Activated naive CD4-positive, alpha-beta T cell treated with anti-CD3 and anti-CD28 coated beads, Interleukin-2, amount 10 ng/mL, durations not matched to agents 7 days and 5 days (primary cell): ENCODE measurements at places on chromosomes 2 and 18.

DNA sequence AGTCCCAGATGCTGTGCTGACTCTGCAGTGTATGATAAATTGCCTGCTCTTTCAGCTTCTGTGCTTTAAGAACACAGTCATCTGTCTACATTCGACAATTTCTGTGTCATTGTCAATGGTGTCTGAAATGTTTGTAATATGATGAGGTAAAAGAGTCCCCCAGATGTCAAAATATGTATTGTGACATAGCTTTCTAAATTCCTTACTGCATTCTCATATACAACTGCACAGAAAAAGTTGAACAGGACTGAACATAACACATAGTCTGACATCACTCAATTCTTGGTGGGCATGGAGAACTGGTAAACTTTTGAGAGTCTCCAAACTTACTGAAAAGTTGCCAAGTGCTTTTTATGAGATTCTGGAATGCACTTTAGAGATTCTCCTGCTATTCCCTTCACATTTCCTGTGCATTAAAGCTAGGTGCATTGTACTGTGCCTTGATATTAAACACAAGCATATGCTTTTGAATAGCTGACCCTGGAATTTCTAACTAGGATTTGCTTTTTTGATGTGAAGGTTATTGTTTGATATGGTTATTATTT is 48.1 kb upstream of the ARHGAP28 start:
- H3K27me3 ChIP-seq: no peaks in the 10 kb centered on the region
- no peaks in the 10 kb centered on the region for H3K36me3 ChIP-seq
- H3K4me3 ChIP-seq: no peak overlapping the region

DNA sequence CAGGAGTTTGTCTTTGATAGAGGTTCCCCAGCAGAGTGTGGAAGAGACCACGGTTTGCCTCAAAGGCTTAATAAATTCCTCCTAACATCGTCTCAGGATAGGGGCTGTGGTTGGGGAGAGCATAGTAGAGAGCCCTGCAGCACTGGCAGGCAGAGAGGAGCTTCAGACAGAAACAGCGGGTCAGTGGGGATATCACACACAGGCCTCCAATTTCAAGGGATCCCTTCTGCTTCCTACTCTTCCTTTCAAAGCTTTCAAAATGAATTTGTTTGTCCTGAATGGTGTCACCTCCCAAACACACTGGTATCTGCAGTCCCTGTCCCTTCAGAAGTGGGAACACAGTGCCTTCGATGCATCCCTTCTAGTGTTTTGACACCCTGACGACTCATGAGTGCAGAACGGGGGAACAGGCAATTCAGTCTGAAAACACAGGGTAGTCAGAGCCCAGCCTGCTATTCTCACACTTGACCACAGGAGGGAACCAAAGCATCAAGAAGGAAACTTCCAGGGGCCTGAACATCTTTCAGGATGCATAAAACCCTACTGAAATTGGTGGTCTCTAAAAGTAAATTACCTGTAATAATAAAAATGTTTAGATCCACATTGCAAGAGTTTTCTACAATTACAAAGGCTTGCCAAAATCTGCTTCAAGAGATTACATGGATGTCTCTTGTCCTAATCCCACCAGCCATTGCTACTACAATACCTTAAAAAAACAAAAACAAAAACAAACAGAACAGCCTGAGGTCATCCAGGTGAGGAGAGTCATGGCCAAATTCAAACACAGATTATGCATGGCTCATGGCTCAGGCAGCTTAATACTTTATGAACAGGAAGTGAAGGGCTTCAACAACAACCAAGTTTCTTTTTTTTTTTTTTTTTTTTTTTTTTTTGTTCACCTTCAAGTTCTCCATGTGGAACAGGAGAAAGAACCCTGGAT is 49.8 kb downstream of the SLC14A2 start:
- no peak overlapping the region for H3K4me3 ChIP-seq
- H3K27ac ChIP-seq: peak overlapping the region; percentile 84
- H3K4me1 ChIP-seq: peaks cover 52% of the 10 kb centered on the region
- peaks cover 34% of the 10 kb centered on the region for H3K27me3 ChIP-seq

DNA sequence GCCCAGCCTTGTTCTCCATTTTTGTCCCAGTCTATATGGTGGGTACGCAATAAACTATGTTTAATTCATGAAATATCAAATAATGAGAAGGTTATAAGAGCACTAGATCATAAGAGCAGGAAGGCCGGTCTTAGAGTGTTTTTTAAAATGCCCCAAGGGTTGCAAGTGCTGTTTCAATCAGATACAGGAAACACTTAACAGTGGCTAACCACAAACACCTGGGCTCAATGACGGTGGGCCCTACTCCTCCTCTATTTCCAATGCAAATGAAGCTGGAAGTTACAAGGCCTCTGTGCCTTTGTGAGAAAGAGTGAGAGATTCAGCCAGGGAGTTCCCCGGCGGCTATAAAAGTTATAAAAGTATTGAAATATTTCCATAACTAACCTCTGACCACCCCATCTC is 18.9 kb upstream of the WDR33 start:
- H3K4me1 ChIP-seq: peaks cover 40% of the 10 kb centered on the region
- peaks cover 18% of the 10 kb centered on the region for H3K36me3 ChIP-seq
- H3K27ac ChIP-seq: peak overlapping the region; percentile 90
- H3K27me3 ChIP-seq: peaks cover 4% of the 10 kb centered on the region
- H3K4me3 ChIP-seq: peak overlapping the region; percentile 32
- peak; percentile 83 for DNase-seq

- no peak overlapping the region for H3K27ac ChIP-seq
- H3K4me3 ChIP-seq: no peak overlapping the region
- no peaks in the 10 kb centered on the region for H3K4me1 ChIP-seq
Measured at GRCh38 chr2:116952254-116952653, 862.2 kb upstream of the DDX18 start.

DNA sequence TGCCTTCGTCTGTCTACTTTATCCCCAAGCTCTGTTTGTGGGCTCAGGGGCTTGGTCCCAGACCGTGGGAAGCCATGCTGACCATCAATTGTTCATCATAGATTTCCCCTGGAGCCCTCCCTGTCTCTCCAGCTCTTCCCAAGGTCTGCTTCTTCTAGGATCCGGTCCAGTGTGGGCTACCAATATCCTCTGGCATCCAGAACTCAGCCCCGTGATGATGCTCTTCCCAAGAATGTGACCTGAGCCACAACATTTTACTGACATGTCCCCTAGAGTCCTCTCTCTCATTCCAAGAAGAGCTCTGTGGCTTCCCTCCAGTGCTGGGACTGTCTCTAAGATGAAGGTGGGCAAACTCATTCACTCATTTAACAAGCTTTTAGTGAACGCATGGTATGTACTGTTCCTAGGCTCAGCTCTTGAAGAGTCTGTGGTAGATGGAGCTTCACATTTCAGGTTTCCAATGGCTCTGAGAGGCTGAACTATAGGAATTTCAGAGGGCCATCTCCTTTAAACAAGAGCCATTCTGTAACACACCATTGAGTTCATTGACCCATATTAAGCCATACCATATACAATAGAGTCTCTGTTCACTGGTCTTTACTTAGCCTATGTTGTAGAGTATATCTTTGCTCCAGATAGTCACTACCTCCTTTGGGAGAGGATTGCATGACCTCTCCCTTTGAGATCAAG is 142.0 kb upstream of the APCDD1 start:
- H3K27me3 ChIP-seq: peaks cover 4% of the 10 kb centered on the region
- H3K27ac ChIP-seq: no peak overlapping the region
- H3K36me3 ChIP-seq: no peaks in the 10 kb centered on the region
- no peak for DNase-seq

DNA sequence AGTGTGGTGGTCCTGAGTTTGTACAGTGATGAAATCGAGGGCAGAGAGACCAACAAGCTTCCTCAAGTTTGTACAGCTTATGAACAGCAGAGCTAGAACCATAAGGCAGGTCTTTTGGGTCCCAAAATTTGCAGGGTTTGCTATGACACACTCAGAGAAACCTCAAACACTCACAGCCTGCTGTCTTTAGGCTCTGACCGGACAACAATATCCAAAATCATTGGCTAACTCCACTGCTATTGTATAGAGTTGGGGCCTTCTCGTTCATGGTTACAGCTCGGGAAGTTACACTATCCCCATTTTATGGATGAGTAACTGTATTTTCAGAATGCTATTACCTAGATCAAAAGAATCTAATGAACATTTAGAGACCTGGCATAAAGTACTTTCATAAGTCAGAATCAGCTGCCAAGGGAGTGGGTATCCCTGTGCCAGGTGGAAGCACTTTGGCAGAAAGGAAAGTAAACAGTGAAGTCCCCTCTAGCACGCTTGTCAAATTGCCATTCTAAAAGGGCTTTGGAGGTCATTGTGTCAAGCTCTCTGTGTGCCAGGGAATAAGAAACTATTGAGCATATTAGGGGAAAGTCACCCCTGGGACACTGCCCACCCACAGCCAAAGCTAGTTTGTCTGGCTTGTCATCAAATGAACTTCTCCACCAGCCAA is 331.8 kb downstream of the ALK start:
- H3K27me3 ChIP-seq: peaks cover 3% of the 10 kb centered on the region
- H3K4me1 ChIP-seq: no peaks in the 10 kb centered on the region
- no peaks in the 10 kb centered on the region for H3K36me3 ChIP-seq
- DNase-seq: no peak
- no peak overlapping the region for H3K27ac ChIP-seq

DNA sequence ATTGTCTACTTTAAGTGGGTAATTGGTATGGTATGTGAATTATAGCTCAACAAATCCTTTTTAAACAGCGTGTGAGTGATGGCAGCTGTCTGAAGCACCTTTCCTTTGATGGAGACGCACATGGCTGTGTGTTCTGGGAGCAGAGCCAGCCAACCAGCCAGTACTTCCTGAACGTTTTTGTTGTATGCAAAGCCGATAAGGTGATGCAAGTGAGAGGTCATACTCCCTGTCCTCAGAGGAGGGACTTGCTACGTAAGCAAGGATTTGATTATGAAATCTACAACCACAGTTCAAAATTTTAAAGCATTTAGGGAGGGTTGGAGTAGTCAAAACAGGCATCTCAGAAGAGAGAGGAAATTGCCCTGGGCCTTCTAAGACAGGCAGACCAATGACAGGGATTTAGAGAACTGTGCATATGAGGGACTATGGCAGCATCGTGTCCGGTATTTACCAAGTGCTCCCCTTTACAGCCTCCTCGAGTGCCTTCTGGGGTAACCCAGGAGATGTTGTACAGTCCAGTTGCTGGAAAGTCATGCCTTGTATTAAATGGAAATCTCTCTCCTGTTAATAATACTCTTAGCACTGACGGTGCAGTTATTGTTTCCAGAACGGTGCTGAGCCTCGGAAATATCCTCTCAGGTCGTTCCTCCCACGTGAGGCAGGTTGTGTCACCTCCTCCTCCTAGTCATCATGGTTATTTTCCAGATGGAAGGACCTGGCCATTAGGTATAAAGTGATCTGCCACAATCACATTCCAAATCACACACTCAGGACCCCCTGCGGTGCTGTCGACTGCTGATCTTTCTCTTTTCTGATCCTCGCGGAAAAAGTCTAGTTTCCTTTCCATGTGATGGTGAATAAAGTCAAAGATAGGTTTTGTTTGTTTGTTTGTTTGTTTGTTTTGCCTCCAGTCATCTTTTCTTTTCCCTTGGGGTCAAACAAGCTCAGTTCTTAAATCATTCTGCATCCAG is 28.4 kb downstream of the ARHGEF4 start:
- peaks cover 24% of the 10 kb centered on the region for H3K27me3 ChIP-seq
- no peak overlapping the region for H3K4me3 ChIP-seq
- no peaks in the 10 kb centered on the region for H3K36me3 ChIP-seq
- no peaks in the 10 kb centered on the region for H3K4me1 ChIP-seq

- H3K27me3 ChIP-seq: no peaks in the 10 kb centered on the region
- H3K27ac ChIP-seq: no peak overlapping the region
- no peak overlapping the region for H3K4me3 ChIP-seq
- no peak for DNase-seq
Measured at GRCh38 chr18:8303151-8303755, 306.0 kb upstream of the RAB12 start.

DNA sequence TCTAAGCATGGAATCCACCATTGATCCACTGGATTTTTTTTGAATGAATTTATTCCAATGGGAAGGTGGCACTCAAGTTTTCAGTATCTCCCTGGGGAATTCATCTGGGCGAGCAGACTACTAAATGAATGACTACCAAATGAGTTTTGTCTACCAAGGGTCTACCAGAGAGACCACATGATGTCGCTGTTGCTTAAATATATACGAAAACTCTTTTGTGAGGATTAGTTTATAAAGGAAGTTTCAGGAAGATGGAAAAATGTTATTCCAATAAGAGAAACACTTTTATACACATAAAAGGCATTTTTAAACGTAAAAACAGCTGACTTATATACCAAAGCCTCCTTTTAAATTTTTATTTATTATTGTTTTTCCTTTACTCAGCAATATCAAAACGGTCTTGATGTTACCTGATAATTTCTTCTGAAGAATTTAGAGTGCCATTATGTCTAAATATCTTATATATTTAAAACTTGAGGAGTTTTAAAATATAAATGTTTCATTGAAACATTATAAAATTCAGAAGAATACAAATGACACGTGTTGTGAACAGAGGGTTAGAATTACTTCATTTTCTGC is 139.7 kb downstream of the HRH4 start:
- no peaks in the 10 kb centered on the region for H3K4me1 ChIP-seq
- DNase-seq: no peak
- no peak overlapping the region for H3K4me3 ChIP-seq
- no peaks in the 10 kb centered on the region for H3K36me3 ChIP-seq
- no peak overlapping the region for H3K27ac ChIP-seq

GRCh38 chr2:239114616-239115265 is 266.9 kb downstream of the TWIST2 start:
- peak overlapping the region; percentile 58 for H3K27ac ChIP-seq
- H3K36me3 ChIP-seq: peaks cover 17% of the 10 kb centered on the region
- H3K4me1 ChIP-seq: peaks cover 24% of the 10 kb centered on the region
- H3K27me3 ChIP-seq: peaks cover 4% of the 10 kb centered on the region

- DNase-seq: peak; percentile 53
- H3K27ac ChIP-seq: no peak overlapping the region
- H3K4me1 ChIP-seq: peaks cover 31% of the 10 kb centered on the region
- no peak overlapping the region for H3K4me3 ChIP-seq
Measured at GRCh38 chr2:144320491-144320890, 199.4 kb downstream of the ZEB2 start.

- H3K4me1 ChIP-seq: peaks cover 2% of the 10 kb centered on the region
- H3K4me3 ChIP-seq: no peak overlapping the region
- no peak for DNase-seq
- H3K27me3 ChIP-seq: peaks cover 11% of the 10 kb centered on the region
- no peaks in the 10 kb centered on the region for H3K36me3 ChIP-seq
Measured at GRCh38 chr18:54783139-54783538, 45.1 kb upstream of the RAB27B start.

DNA sequence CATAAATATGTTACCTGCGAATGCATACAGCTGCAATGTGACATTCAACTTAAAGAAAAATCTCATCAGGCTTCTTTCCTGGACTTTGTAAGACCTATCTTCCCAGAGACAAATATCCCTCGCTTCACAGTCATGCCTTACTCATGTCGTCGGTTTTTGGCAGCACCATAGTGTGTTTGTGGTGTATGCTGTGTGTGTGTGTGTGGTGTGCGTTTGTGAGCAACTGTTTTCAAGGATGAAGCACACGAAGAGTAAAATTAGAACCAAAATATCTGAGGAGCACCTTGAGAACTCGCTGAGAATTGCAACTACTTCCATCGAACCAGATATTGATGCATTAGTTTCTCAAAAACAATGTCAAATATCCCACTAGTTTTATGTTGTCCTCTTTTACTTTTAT is 56.9 kb downstream of the ASB1 start:
- H3K27ac ChIP-seq: no peak overlapping the region
- DNase-seq: no peak
- no peaks in the 10 kb centered on the region for H3K4me1 ChIP-seq
- no peak overlapping the region for H3K4me3 ChIP-seq

GRCh38 chr18:11688972-11689668 is at the start of gene GNAL:
TSS of gene GNAL (plus strand) at chr18:11689264. CDS start at chr18:11689564, 300 bp downstream.
- H3K27me3 ChIP-seq: peaks cover 35% of the 10 kb centered on the region
- peak within 1 kb of the TSS; percentile 63 for H3K4me3 ChIP-seq
- no peaks in the 10 kb centered on the region for H3K36me3 ChIP-seq
- DNase-seq: peak; percentile 71
- H3K27ac ChIP-seq: no peak within 1 kb of the TSS
